Renal cortical epithelial cell (primary cell): ENCODE measurements at places on chromosomes 6 and 20. TPM values are rescaled to one million over a fixed set of nuclear protein-coding genes. Genes with fewer than 3 reads are reported as not detected.

LSM2 gene
- total RNA-seq: 16.6 and 46.9 TPM in 2 replicates

COL9A3 gene
- 0.05 and 0.35 TPM in 2 replicates for total RNA-seq

PAX1 gene
- 0.10 TPM in 1 of 2 replicates, not detected in the other for total RNA-seq

OXT gene
- total RNA-seq: not detected in 2 replicates

IPCEF1 gene
- 0.40 and 1.7 TPM in 2 replicates for total RNA-seq

HLA-DRB5 gene
- total RNA-seq: 0.20 and 0.87 TPM in 2 replicates

HMGN3 gene
- total RNA-seq: 69.6 and 128 TPM in 2 replicates

TRIM15 gene
- total RNA-seq: 0.17 TPM in 1 of 2 replicates, not detected in the other

PLEKHG1 gene
- total RNA-seq: 11.1 and 13.4 TPM in 2 replicates

BMP7 gene
- total RNA-seq: 0.10 TPM in 1 of 2 replicates, not detected in the other

CST7 gene
- not detected in 2 replicates for total RNA-seq

PLAGL1 gene
- total RNA-seq: 7.3 and 40.8 TPM in 2 replicates

SMOC2 gene
- total RNA-seq: 0.10 and 0.35 TPM in 2 replicates

COL10A1 gene
- total RNA-seq: not detected in 2 replicates

PPP1R16B gene
- total RNA-seq: 0.15 and 0.17 TPM in 2 replicates

LHFPL5 gene
- total RNA-seq: 0.10 TPM in 1 of 2 replicates, not detected in the other

RBM24 gene
- total RNA-seq: 2.4 and 3.1 TPM in 2 replicates

FAXC gene
- total RNA-seq: 7.8 and 8.1 TPM in 2 replicates

DYNLRB1 gene
- total RNA-seq: 30.6 and 60.1 TPM in 2 replicates
